ENCODE measurements at places on chromosomes 1 and 21.
A peak's percentile ranks its signal among the peaks of the same experiment; 100 is the strongest.

DNA sequence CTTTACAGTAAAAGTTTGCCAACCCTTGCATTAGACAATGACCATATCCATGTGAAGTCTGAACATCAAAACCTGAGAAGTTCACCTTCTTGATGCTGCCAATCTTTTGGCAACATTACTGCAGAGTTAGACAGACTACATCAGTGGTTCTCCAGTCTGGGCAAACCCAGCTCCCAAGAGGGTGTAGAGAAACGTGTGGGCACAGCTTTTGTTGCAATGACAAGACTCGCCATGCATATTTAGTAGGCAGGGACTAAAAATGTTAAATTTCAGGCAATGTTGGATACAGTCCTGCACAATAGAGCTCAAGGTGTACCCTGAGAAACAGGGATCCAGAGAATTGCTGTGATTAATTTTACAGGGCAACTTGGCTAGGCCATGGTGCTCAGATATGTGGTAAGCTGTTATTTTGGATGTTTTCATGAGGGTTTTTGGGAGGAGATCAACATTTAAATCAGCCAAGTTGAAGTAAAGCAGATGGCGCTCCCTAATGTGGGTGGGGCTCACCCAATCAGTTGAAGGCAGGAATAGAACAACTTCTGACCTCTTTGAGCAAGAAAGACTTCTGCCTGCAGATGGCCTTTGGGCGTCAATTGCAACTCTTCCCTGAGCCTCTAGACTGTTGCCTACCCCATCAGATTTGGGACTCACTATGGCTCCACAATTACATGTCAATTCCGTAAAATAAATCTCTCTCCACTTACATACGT lies 37.6 kb upstream of the CLDN14 start:
- no peaks in the 10 kb centered on the region for H3K36me3 ChIP-seq
- H3K4me1 ChIP-seq = no peaks in the 10 kb centered on the region
- no peaks in the 10 kb centered on the region for H3K27me3 ChIP-seq
- H3K4me3 ChIP-seq = no peak overlapping the region

DNA sequence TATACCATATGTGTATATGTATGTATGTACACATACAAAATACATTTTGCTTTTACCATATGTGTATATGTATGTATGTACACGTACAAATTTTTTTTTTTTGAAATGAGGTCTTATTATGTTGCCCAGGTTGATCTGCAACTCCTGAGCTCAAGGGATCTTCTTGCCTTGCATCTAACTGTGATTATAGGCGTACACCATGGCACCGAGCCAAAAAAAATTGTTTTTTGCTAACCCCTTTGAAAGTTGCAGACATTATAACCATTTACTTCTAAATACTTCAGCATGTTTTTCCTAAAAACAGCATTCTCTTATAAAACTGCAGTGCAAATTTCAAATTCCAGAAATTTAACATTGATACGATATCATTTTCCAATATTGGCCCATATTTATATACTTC lies 147.0 kb downstream of the POU2F1 start:
- H3K36me3 ChIP-seq = peaks cover 19% of the 10 kb centered on the region
- H3K4me1 ChIP-seq = no peaks in the 10 kb centered on the region

- no peak overlapping the region for H3K4me3 ChIP-seq
- no peaks in the 10 kb centered on the region for H3K27me3 ChIP-seq
- H3K36me3 ChIP-seq = peaks cover 14% of the 10 kb centered on the region
Measured at GRCh38 chr1:23751050-23751814, 8.0 kb downstream of the ELOA start.

- H3K27ac ChIP-seq = no peak overlapping the region
- H3K4me3 ChIP-seq = no peak overlapping the region
- no peak for DNase-seq
- H3K27me3 ChIP-seq = peaks cover 2% of the 10 kb centered on the region
Measured at GRCh38 chr1:214031267-214031650, 43.5 kb downstream of the PROX1 start.

- no peak for DNase-seq
- no peaks in the 10 kb centered on the region for H3K36me3 ChIP-seq
- no peaks in the 10 kb centered on the region for H3K27me3 ChIP-seq
- no peaks in the 10 kb centered on the region for H3K4me1 ChIP-seq
- no peak overlapping the region for H3K27ac ChIP-seq
- no peak overlapping the region for H3K4me3 ChIP-seq
Measured at GRCh38 chr1:73517603-73518191, 680.3 kb downstream of the LRRIQ3 start.

DNA sequence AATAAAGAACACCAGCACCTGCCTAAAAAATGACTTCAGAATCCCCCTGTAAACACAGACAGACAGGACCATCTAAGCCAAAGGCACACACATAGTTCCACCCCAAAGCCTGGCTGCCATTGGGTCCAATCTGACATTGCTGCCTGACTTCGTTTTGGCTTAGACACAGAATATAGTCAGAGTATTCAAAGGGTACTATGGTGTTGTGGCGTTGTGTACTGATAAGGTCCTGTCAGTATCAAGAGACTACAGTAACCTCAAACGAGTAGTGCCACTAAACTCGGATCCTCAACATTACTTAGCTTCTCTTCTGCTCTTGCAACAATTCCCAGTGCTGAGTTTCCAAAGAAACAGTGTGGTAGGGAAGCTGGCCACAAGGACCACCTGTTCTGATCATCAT lies 169.3 kb upstream of the NR5A2 start:
- DNase-seq = no peak
- H3K36me3 ChIP-seq = no peaks in the 10 kb centered on the region
- H3K27ac ChIP-seq = no peak overlapping the region
- H3K27me3 ChIP-seq = no peaks in the 10 kb centered on the region
- peaks cover 8% of the 10 kb centered on the region for H3K4me1 ChIP-seq
- H3K4me3 ChIP-seq = no peak overlapping the region

- no peak for DNase-seq
- no peak overlapping the region for H3K27ac ChIP-seq
- H3K4me1 ChIP-seq = no peaks in the 10 kb centered on the region
- no peaks in the 10 kb centered on the region for H3K27me3 ChIP-seq
- no peak overlapping the region for H3K4me3 ChIP-seq
- H3K36me3 ChIP-seq = no peaks in the 10 kb centered on the region
Measured at GRCh38 chr1:244211559-244211944, 160.5 kb downstream of the ZBTB18 start.

- H3K4me1 ChIP-seq = peaks cover 45% of the 10 kb centered on the region
- H3K36me3 ChIP-seq = no peaks in the 10 kb centered on the region
- H3K27me3 ChIP-seq = no peaks in the 10 kb centered on the region
- H3K4me3 ChIP-seq = no peak overlapping the region
- DNase-seq = no peak
- H3K27ac ChIP-seq = peak overlapping the region; percentile 68
Measured at GRCh38 chr1:37471345-37472231, 2.8 kb upstream of the ZC3H12A start.

Measured in T-cell (primary cell).